ENCODE measurements at places on chromosomes 3 and 15.
A peak's percentile ranks its signal among the peaks of the same experiment; 100 is the strongest.

DNA sequence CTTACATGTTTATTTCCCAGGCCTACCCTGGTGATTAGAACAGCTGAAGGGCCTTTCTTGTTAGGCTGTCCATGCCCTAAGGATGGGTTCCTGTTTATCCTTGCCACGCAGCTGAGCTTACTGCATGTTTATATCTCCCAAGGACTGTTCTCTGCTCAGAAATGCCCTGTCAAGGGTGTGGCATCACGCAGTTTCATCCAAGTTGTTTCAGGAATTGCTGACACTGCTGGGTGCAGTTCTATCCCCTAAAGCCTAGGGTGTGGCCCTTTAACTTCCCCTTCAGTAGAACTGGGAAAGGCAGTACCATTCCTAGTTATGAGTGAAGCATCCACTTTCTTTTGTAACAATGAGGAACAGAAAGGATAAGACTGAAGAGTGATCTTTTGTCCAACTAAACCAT lies 5.0 kb downstream of the ELL3 start:
- DNase-seq, result no peak

- peak; percentile 76 for DNase-seq
Measured at GRCh38 chr15:73964736-73965093, 27.4 kb downstream of the STOML1 start.

- DNase-seq, result no peak
Measured at GRCh38 chr3:176587089-176587488, 610.2 kb downstream of the TBL1XR1 start.

GRCh38 chr3:157423337-157423736 lies 13.3 kb upstream of the PTX3 start:
- no peak for DNase-seq

DNA sequence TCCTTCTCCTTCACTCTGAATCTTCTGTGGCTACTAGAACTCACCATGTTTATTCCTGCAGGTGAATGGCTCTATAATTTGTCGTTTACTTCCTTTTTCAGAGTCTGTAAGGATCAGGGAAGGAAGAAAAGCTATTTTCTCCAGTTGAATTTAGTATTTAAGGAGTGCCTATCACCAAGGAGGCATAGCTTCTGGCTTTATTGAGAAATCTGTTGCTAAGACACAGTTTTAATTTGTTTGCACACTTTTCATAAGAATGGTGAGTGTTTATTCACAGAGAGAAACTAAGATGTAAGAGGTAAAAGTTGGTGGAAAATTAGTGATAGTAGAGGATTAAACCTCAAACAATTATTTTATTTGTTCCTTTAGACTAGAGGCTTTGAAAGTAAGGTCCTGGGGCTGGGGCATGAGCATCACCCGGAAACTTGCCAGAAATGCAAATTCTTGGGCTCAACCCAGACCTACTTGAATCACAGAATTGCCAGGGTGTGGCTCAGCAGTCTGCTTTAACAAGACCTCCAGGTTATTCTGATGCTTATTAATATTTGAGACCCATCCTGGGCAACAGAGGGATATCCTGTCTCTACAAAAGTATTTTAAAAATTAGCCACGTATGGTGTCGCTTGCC lies 461.3 kb downstream of the AGBL1 start:
- no peak for DNase-seq

DNA sequence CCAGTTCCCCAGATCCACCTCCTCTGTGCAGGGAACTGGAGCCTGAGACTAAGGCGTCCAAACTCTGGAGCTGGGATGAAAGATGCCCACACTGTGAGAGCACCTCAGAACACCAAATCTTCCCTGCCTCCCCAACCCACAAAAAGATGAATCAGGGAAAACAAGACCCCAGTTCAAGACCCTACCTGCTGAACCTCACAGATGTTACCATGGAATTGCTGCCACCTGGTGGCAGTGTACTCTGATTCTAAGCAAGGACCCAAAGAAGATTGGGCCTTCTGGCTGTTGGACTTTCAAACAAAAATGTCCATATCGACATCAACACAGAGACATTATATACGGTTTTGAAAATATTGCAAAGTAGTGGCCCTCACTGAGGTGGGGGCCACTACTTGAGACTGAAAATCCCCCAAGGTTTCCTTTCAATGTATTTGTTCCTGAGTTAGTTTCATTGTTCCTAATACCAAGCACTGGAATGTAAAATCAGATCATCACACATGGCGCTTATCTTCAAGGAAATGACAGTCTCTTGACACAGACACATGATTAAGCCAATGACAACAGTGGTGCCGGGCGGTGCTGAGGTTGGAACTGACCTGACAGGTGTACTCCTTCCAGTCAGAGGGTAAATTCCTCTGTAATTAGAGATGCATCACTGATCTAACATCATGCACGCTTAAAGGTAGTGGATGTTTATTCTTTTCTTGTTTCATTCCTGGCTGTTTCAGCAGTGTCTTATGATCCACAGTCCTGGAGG lies 67.6 kb downstream of the SLC6A11 start:
- no peak for DNase-seq

DNA sequence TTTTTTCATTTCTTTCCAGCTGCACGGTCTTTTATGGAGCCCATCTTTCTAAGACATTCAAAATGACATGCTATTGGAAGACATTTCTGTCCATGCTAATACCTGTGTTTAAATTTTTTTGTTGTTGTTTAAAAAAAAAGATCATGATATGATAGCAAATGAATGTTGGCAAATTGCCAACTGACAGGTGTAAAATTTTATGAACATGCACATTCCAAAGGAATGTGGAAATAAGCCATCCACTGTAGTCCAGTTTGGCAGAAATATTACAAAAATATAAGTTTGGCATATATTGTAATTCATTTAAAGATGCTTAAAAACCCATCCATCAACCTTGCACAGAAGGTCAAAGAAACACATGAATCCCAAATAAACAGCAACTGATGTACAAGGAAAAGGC lies 75.6 kb upstream of the WNT5A start:
- DNase-seq, result no peak

GRCh38 chr15:90870354-90871138 lies 2.2 kb downstream of the FURIN start:
- DNase-seq, result no peak

GRCh38 chr3:112097378-112097777 lies 11.2 kb downstream of the C3orf52 start:
- no peak for DNase-seq

GRCh38 chr15:92322566-92323355 lies 70.9 kb upstream of the ST8SIA2 start:
- no peak for DNase-seq

Data from CD4-positive, alpha-beta T cell treated with Interferon gamma for 1 hour (primary cell).